Iris pigment epithelial cell (primary cell): ENCODE measurements at places on chromosomes 7 and 10.
A peak's percentile ranks its signal among the peaks of the same experiment; 100 is the strongest.

- DNase-seq = no peak
Measured at GRCh38 chr7:2520131-2520760, 672 bp downstream of the LFNG start.

- DNase-seq = no peak
Measured at GRCh38 chr7:21749378-21749777, 196.3 kb downstream of the CDCA7L start.

DNA sequence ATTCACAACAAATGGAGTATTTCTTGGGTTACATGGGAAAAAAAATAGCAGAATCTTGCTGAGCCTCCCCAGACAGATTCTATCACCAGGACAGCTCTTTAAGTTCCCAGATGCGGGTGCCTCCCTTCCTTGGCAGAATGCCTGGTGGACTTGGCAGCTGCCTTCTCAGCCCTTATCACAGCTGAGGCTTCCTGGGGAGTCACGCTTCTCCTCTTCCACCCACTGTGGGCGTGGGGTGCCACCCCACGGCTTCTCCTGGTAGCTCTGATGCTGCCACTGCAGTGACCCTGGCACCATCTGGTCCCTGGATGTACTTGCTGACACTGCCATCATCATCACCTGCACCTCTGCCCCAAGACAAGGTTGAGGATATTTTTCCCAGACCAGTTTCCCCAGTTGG is 16.2 kb upstream of the NME8 start:
- peak; percentile 6 for DNase-seq

GRCh38 chr7:139772115-139772514 is 5.7 kb downstream of the HIPK2 start:
- DNase-seq = peak; percentile 53

DNA sequence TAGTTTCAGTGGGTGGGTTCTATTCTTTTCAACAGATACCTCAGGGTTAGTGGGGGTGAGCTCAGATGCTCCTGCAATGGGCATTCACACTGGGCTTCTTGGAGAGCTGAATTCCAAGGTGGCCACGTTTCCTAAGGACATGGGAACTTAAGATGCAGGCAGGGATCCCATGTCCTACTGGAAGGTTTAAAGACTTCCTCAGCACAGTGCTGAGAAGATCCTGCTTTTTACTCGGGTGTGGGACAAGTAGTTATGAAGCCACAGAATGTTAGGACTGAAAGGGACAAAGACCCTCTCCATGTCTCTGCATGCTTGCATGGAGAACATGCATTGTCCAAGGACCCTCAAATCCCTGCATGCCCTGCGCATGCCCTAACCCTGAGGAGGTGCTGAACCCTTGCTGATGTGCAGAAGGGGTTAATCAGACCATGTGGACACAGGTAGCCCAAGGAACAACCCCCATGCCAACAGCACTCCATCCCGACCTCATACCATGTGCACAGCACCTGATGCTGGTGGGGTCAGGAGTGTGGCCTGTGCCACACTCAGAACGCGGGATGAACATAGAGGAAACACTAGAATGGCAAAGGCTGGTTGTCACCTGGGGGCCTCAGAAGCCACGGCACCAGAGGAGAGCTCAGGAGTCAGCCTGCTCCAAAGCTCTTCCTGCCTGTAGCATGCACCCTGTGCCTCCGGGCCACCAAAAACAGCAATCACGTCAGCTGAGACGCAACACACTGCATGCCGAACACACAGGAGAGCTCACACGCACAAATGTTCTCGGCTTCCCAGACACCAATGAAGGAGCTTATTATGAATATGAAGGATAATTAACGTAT is 15.2 kb downstream of the IL2RA start:
- no peak for DNase-seq

DNA sequence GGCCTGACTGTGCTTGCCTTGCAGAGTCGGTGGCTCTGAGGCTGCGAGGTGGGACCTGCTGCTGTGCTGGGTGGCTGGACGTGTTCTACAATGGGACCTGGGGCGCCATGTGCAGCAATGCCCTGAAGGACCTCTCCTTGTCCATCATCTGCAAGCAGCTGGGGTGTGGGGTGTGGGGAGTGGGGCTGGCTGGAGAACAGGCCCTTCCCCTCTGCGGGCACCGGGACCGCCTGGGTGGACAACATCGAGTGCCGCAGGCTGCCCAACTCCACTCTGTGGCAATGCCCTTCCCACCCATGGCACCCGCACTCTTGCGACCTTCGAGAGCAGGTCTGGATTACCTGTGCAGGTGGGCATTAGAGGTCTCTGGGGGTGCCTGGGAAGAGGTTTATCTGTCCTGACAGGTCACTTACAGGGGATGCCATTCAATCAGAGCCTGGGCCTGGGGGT is 10.9 kb downstream of the SCART1 start:
- DNase-seq = no peak

GRCh38 chr7:91019686-91020385 is 244.4 kb upstream of the FZD1 start:
- DNase-seq = peak; percentile 34

DNA sequence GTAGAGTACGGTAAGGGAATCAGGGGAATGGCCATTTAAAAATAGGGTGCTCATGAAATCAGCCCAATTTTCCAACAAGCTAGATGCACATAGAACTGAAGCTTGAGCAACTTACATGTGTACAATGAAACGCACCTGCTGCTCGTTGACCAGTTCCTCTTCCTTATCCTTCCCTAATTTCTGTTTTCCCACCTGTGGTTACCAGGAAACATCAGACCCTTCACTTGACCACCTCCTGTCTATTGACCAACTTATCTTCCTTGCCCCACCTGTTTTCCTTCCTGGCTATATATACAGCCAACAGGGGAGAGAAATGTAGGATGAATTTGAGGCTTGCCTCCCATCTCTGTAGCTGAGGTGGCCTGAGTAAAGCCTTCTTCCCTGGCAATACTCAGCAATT is 37.8 kb upstream of the RAPGEF5 start:
- no peak for DNase-seq

DNA sequence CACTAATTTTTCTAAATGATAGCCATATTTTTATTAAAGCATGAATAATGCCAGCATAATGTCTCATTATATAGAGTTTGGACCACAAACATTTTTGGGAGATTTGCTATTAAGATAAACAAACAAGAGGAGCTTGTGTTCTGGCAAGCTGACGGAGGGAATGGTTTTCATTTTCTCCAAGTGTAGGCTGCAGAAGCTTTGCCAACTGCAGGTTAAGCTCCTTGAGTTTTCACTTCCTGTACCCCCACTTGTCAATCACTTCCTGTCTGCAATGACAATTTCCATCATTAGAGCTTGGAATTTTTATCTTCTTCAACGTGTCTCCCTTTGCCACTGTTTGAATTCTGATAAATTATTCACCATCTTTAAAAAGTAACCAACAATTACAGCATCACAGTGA is 13.4 kb downstream of the EBF3 start:
- DNase-seq = no peak
